ENCODE measurements at places on chromosomes 12 and 14.

DNA sequence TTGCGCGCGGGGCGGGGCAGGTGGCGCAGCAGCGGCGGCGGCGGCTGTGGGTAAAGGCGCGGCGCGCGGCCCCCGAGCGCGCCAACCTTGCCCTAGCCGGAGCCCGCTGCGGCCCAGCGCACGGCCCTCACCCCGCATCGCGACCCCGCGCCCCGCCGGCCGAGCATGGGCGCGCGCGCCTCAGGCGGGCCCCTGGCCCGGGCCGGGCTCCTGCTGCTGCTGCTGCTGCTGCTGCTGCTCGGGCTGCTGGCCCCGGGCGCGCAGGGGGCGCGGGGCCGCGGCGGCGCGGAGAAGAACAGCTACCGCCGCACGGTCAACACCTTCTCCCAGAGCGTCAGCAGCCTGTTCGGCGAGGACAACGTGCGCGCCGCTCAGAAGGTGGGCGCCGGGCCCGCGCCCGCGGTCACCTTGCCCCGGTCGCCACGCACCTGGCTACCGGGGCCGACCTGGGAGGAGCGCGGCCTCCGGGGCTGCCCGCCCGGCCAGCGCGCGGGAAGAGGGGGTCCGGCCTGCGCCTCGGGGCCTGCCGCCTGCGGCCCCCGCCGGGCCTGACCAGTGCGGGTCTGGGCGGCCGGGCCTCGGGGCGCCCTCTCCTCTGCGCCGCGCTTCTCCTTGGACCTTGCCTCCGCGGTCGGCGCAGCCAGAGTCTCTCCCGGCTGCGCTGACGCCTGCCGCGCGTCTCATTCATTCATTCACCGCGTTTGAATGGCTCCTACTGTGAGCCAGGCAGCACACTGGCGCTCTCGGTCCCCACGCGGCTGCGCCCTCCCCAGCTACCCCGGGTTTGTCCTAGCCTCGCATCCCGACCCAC, at the start of gene BRI3BP:
TSS of gene BRI3BP (plus strand) at position 20 of the 811 bp plus-strand sequence. CDS start at position 166, 146 bp downstream.
- no peak for DNase-seq

DNA sequence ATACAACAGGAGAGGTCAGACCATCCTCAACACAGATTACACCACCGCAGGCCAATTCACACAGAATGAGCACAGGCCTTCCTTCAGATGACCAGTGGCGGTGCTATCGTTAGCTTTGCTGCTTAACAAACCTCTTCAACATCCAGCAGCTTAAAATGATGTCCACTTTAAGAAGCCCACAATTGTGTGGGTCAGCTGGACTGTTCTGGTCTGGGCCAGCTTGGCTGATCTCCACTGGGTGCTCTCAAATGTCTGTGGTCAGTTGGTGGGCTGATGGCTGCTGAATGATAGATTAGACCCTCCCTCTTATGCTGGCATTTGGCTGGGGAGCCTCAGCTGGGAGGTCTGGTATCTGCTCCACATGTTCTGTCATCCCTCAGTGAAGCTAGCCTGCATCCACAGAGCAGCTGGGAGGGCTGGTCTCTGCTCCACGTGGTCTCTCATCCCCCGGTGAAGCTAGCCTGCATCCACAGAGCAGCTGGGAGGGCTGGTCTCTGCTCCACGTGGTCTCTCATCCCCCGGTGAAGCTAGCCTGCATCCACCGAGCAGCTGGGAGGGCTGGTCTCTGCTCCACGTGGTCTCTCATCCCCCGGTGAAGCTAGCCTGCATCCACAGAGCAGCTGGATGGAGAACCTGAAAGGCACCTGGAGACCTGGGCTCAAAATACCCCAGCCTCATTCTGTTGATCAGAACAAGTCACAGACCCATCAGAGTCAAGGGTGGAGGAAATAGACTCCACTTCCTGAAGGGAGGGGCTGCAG, 203.6 kb upstream of the DIO3 start:
- no peak for DNase-seq

GRCh38 chr14:85590784-85591183, 60.8 kb downstream of the FLRT2 start:
- no peak for DNase-seq

- DNase-seq = no peak
These were observed 52.1 kb downstream of the HSPB8 start for GRCh38 chr12:119230807-119231206.

GRCh38 chr12:41277100-41277945, 89.2 kb downstream of the PDZRN4 start:
- peak; percentile 22 for DNase-seq

- no peak for DNase-seq
These were observed 1.9 kb downstream of the DUSP16 start for GRCh38 chr12:12560587-12561370.

DNA sequence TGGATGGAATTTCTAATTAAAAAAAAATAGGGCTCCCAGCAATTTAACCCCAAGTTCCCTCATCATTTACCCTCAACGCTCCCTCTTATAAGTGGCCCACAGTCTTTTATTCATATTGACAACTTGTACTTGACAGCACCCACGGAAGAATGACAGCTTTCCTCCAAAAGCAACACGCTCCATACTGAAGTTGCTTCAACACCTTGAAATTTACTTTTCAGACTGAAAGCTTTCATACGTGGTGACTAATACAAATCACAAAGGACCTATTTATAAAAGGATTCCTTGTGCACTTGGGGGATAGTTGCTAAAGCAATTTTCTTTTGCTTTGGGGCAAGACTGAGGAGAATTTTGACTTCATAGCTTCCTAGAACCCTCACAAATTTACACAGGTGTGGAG, 1629.4 kb upstream of the SEL1L start:
- no peak for DNase-seq

DNA sequence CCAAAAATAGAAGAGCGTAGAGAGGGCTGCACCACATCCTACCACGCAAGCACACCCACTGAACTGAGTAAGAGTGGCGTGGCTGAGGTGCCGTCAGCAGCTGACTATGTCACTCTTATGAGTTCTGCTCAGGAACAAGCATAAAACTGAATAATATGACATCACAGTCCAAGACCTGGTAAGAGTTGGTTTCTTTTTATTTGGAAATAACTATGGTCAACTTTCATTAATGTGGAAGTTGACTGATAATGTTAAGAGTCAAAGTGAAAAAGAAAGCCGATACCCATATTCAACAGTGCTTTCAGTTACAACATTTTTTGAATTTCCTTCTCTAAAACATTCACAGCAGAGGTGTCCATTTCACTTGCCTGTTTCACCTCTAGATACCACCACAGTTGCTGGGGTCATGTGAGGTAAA, 44.6 kb downstream of the GNS start:
- no peak for DNase-seq

DNA sequence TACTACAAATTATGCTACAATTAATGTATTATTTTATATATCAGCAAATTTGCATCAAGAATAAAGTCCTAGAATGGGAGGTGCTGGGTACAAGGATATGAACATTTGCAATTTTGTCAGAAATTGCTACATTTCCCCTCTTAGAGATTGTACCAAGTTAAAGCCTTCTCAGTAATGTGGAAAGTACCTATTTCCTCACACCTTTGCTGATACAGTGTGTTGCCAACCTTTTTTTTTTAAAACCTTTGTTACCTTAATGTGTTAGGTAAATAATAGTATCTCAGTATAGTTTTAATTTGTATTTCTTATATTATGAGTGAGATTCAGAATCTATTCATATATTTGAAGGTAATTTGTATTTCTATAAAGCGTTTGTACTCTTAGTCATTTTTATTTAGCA, 95.4 kb upstream of the HIF1A start:
- DNase-seq = no peak

- peak; percentile 14 for DNase-seq
These were observed 127.6 kb downstream of the ANO6 start for GRCh38 chr12:45343269-45344051.

DNA sequence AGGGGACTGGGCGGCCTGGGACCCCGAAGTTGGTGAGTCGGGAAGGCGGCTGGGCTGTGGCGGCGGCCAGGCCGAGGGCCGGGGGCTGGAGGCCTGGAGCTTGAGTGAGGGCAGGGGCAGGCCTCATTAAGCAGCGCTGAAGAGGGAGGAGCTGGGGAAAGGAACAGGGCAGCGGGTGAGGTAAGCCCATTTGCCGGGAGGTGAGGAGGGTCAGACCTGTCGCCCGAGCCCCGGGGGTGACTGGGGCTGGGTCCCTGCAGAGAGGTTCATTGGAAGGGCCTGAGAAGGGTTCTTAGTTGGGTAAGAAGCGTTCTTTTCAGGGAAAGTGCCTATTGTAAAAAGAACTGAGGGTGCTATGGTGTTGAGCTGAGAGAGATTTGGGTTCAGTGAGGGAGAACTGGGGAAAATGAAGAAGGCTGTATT, 441 bp downstream of the RAB5B start:
- no peak for DNase-seq

All from HS-5 (cell line).